ENCODE measurements at places on chromosomes 2 and 18. TPM values are rescaled to one million over a fixed set of nuclear protein-coding genes. Genes with fewer than 3 reads are reported as not detected.
A peak's percentile ranks its signal among the peaks of the same experiment; 100 is the strongest.

- no peak for DNase-seq
Observed at GRCh38 chr2:10575609-10576280, 114.0 kb downstream of the NOL10 start.

- no peak for DNase-seq
Observed at GRCh38 chr2:178700136-178700535, 107.1 kb downstream of the TTN start.

GRCh38 chr2:76572981-76573380 is 862.3 kb upstream of the GCFC2 start:
- no peak for DNase-seq

CCDC150 gene
- 9.8 TPM for total RNA-seq

DNA sequence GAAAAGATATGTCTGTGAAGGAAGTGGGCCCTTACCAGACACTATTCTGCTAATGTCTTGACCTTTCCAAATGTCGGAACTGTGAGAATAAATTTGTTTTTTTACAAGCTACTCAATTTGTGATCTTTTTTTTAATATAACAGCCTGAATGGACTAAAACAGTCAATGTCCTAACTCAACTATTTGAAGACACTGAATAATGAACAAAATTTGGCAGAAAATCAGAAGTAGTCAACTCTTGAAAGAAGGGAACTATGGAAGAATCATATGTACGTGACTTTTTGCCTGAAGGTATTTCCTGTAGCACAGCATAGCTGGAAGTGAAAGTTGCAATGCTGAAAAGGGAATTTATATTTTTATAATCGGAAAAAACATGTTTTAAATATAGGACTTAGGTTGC is 351.8 kb upstream of the TFPI start:
- no peak for DNase-seq

DNA sequence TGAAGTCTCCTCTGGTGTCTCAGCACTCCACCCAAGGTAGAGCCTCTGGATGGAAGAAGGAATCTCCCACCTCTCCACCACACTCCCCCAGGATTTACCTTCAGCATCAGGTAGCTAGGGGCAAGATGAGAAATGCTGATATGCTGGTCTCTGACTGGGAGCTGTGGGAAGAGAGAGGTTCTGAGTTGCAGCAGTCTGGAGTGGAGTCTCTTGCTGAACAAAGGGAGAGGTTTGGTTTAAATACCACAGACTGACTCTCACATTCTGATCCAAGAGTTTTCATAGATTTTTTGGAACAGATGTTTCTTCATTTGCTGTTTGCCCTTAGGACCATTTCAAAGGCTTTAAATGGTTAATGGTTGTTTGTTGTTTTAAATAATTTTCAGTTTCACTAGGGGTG is 1.1 kb upstream of the CFLAR start:
- no peak for DNase-seq

CPS1 gene
- 1.3 TPM for total RNA-seq

DNA sequence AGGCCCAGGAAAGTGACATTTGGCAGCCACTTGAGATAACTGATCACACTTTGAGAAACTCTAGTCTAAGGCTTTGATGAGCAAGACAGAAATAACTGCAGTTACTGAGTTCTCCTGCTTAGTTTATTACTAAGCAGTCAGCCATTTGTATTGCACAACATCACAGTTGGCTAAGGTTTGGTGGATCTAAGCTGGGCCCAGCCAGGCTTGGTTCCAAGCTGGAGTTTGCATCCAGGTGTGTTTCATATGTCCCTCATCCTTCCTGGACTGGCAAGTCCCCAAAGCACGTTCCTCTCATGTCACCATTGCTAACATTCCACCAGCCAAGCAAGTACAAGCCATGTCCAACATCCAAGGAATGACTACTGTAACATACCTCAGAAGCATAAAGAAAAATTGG is 71.3 kb upstream of the ZNF532 start:
- DNase-seq = no peak

- no peak for DNase-seq
Observed at GRCh38 chr2:144824306-144825080, 304.6 kb upstream of the ZEB2 start.

DNA sequence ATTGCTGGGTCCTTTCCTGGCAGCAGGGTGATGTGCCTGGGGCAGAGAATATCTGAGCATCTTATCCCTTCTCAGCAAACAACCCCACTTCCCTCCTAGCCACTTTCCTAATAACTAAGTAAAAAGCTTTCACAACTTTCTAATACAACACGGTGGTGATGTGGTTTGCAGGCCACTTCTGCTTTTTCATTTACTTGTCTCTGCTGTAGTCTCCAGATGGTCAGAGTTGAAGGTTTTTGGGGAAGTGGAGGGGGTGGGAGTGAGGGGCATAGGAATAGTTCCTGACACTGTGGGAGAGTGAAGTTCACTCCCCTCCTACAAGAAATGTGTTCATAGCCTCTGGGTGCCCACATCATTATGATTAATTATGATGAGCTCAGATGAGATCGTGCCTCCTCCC is 11.6 kb downstream of the OXER1 start:
- DNase-seq = no peak

- no peak for DNase-seq
Observed at GRCh38 chr2:167748536-167748935, 498.9 kb downstream of the STK39 start.

- peak; percentile 33 for DNase-seq
Observed at GRCh38 chr18:52339891-52340371, at the start of gene DCC. Gene DCC, plus strand, starts transcription at chr18:52340197. Its CDS starts 591 bp downstream, at chr18:52340788.

- peak; percentile 13 for DNase-seq
Observed at GRCh38 chr18:9708057-9708433, at the start of gene RAB31. Gene RAB31, plus strand, starts transcription at chr18:9708301. Its CDS starts 105 bp downstream, at chr18:9708406.

DNA sequence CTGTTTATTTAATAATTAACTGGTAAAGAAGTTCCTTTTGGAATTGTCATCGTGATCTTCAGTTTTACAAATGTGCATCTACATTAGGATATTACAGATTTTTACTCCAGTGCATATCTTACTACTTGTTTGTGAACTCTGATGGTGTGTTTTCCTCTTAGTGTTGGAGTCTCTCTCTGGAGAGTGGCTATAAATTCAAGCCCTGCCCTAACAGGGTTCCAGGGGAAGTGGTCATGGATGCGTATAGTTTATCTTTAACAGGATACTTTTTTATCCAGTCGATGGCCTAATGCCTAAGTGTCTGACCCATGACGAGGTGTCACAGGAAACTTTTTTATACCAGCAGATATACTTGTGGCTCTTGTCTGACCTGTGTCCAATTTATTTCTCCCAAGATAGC is 75.4 kb downstream of the CHN1 start:
- DNase-seq = no peak

DNA sequence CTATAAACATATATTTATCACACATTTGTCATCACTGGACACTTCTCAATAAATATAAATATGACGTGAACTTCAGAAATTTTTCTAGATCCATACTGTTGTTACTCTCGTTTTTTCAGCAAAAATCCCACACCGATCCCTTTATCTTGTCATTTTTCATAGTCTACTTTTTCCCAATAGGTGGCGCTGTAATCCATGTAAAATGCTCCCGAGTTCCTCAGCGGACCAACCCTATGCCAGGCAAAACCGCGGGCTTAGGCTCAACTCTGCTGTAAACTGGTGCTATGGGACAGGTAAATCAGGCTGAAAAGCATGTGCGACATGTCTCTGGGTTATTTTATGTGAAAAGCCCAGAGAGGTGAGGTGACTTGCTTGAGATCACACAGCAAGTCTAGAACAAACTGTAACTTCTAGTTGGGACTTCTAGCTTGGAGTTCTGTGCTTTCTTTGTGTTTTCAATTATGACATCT is 104.0 kb downstream of the COBLL1 start:
- peak; percentile 33 for DNase-seq

DNA sequence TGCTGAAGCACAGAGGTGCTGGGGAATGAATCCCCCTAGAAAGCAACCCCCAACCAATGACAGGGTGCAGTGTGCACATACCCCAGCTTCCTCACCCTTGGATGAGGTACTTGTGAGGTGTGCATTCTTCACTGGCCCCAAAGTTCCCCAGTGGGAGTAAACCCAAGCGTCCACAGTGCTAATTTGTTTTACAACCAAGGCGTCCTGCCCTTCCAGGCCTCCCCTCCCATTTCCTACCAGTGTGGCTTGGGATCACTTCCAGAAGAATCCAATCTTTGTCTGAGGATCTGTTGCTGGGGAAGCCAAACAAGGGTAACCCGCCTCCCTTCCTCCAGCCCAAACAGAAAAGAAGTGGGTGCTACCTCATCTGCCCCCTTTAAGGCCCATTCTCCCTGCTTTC is 40.3 kb upstream of the TEX51 start:
- no peak for DNase-seq

CPO gene
- 0.53 TPM for total RNA-seq

ORC4 gene
- 109 TPM for total RNA-seq

GRCh38 chr2:54429811-54430551 is 26.1 kb upstream of the SPTBN1 start:
- DNase-seq = no peak

RAD51AP2 gene
- 0.26 TPM for total RNA-seq

DNA sequence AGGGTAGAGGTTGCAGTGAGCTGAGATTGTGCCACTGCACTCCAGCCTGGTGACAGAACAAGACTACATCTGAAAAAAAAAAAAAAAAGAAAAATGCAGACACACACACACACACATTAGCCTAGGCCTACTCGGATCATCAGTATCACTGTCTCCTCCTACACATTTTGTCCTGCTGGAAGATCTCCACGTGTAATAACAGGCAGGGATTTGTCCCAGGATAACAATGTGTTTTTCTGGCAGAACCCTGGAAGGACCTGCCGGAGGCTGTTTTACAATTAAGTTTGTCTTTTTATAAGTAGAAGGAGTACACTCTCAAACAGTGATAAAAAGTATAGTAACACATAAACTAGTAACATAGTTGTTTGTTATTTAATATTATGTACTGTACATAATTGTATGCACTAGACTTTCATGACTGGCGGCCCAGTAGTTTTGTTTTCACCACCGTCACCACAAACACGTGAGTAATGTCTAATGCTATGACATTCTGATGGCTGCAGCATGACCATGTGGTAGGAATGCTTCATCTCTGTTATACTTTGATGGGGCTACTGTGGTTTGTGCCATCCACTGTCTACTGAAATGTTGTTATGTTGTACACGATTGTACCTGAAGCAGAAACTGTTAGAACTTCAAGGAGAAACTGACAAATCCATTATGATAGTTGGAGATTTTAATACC is 130.6 kb downstream of the ATP9B start:
- DNase-seq = peak; percentile 18

M1AP gene
- 0.21 TPM for total RNA-seq

COL4A3 gene
- 0.74 TPM for total RNA-seq

UPP2 gene
- 0.16 TPM for total RNA-seq

GRCh38 chr2:79235135-79235534 is 75.6 kb upstream of the REG3A start:
- DNase-seq = no peak

UGT1A5 gene
- total RNA-seq = 0.79 TPM

DNA sequence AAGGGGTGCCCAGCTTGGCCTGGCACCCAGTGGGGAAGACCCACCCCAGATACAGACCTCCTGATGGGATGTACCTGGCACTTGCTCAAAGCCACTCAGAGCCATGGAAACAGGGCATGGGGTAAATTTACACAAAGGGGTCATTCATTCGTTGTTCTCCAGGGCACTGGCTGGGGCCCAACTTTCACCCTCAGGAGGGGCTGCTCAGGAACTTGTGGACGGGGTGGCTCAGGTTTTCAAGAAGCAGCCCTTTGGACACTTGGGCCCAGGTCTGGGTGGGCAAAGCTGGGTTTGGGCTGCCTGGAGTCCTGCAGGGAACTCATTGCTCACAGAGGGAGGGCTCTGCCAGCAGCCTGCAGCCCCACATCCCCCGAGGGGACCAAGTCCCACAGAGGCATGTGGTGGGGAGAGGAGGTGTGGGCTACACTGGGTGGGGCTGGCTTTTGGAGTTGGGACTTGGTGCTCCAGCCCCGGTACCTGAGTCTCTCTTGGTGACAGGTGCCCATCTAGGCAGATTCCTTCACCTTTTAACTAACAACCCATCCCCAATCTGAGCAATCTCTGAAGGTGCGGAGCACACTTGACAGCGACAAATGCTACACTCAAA is 172.3 kb downstream of the CELF4 start:
- DNase-seq = no peak

PLGLB1 gene
- total RNA-seq = 8.8 TPM

Data from urinary bladder (tissue), 4 donors.